HCT116 (cell line): ENCODE measurements at places on chromosomes 11 and 22. TPM values are rescaled to one million over a fixed set of nuclear protein-coding genes. Genes with fewer than 3 reads are reported as not detected.

Gene ST14
- 107 TPM for total RNA-seq

Gene C22orf31
- not detected for total RNA-seq

Gene GNG3
- not detected for total RNA-seq

DNA sequence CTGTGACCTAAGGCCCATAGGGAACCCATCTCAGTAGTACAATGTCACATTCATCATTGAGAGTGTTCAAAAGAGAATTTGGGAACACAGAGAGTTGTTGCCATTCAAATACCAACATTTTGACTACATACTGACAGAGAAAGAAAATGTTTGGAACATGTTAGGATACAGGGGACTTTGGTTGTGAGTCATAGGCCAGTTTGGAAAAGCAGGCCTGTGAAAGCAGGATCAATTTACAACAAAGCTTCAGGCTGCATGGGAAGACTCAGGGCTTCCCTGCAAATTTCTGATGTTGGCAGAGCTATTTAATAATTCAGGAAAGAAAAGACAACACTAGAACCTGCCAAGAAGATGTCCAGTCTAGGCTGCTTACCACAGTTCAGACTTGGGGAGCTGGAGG, 374 bp downstream of the NLRP10 start:
- DNase-seq: no peak

- DNase-seq: peak; percentile 19
Observed at GRCh38 chr22:44574057-44574639, 76.1 kb upstream of the RTL6 start.

DNA sequence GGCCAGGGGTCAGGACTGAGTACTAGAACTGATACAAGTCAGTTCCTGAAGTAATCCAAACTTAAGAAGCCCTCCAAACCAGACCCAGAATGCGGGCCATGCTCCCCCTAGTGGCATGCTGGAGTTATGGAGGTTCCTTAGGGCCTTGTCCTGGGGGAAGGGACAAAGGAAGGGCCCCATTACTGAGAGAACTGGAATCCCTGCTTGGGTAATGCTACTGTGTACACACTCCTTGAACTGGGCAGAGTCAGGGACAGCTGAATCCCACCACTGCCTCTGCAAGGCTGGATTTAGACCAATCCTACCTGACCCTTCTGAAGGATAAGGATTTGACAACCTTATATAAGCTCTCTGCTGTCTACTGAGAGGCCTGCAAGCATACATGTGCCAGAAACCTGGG, 97.3 kb upstream of the AKIP1 start:
- DNase-seq: peak; percentile 73

- DNase-seq: no peak
Observed at GRCh38 chr11:78030429-78031325, 7.6 kb upstream of the KCTD14 start.

DNA sequence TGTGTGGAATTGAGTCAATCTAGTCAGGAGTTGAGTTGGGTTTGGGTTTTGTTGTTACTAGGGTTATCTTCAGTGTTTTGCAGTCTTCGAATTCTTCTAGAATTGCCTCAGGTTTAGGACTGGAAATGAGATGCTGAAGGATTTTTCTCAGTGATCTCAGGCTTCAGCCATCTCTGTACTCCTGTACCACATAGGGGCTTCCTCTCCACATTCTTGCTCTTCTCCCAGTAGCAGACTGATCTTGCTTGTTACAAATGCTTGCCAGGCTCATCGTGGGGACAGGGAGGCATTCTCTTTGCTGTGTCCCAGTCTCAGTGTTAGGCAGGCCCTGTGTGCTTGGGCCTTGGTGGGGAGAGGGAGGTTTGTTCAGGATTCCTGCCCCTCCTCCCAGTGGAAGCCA, 96.1 kb downstream of the LRRC32 start:
- no peak for DNase-seq

- no peak for DNase-seq
Observed at GRCh38 chr22:41920271-41920976, 5.5 kb upstream of the SHISA8 start.

DNA sequence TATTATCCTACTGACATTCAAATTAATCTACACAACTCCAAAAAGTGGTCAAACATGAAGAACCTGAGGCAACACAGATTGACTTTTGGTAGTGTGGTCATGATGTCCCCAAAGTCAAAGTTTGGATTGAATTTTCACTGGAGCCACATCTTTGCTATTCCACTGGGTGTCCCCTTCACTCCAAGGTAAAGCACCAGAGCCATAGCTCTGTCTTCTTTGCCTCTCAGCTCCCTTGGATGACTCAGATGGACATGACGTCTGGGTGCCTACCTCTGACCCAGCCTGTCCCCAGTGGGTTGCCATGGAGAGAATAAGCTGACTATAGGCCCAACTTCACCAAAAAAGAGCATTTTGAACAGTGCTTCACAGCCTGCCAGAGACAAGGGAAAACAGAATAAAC, 57.4 kb upstream of the ARHGAP42 start:
- no peak for DNase-seq
